ENCODE measurements at places on chromosomes 7 and 10. TPM values are rescaled to one million over a fixed set of nuclear protein-coding genes. Genes with fewer than 3 reads are reported as not detected.

DNA sequence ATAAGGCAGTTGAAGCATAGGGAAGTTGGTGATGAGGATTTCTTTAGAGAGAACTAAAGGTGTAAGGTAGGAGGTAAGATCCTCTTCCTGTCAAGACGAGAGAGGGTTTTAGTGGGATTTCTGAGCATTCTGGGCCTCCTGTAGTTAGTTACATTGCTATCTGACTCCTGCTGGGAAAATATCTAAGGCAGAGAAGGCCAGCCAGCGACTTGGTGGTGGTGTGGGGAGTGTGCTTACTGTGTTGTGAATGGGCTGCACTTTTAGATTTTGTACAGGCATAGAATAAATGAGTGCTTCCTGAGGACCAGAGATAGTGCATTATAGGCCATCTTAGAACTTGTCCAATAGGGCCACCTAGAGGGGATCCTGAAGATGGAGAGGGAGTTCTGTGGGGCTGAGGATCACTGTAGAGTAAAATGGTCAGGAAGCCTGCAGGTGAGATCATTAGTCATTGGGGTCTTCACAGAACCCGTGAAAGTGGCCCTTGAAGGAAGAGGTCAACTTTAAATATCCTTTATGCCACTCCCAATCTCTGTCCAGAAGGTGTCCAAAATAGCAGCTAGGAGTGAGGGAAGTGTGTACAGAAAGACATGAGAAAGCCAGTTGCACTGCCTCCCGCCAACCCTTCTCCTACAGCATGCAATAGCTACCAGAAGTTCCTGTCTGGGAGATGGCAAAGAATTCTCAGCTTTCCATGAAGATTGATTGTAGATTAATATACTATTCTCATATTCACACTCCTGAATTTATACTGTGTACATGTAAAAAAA is 266.6 kb downstream of the POLR1F start:
- DNase-seq, result no peak

The NUTM2E gene
- polyA plus RNA-seq, result 0.09 TPM

DNA sequence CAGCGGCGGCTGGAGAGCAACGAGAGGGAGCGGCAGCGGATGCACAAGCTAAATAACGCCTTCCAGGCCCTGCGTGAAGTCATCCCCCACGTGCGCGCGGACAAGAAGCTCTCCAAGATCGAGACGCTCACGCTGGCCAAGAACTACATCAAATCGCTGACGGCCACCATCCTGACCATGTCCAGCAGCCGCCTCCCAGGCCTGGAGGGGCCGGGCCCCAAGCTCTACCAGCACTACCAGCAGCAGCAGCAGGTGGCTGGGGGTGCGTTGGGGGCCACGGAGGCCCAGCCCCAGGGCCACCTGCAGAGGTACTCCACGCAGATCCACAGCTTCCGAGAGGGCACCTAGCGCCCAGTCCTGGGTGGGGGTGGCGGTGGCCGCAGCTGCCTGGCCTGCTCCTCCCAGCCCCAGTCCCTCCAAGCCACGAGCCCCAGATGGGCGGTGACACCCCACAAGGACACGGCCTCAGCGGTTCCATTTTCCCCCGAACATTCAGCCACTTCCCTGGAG is 1.3 kb downstream of the BHLHA15 start:
- DNase-seq, result no peak

The GLI3 gene
- polyA plus RNA-seq, result 5.4 TPM

The FAM24B gene
- 4.1 TPM for polyA plus RNA-seq

DNA sequence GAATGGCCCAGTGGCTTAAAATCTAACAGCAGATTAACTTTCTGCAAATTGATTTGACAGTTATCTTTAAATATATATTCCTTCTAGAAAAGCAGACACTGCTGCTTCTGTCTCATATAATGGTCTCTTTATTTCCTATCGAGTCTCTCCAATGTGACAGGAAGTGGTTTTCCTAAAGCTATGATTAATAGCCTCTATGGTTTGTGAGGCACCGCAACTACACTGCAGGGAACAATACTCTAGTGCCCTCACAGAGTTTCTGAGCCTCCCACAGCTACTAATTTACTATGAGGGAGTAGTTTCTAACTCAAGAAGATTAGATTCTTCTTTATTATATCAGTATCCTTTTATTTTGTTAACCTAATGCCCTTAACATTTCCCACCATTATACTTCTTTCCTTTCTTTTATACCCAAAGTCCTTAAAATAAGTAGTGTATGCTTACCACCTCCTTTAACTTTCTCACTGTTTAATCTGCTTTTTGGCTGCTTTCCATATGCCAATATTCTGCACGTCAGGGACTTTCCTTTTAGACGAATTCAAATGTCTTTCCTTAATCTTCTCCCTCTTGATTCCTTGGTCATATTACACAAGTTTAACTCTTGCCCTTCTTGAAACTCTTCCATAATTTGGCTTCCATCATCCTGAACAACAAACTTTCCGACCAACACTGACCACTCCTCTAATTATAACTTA is 23.8 kb upstream of the AHR start:
- no peak for DNase-seq

GRCh38 chr10:52965509-52965908 is 192.9 kb upstream of the MBL2 start:
- peak; percentile 57 for DNase-seq

The PAX4 gene
- 2.8 TPM for polyA plus RNA-seq

The PTPRE gene
- polyA plus RNA-seq, result 21.6 TPM

GRCh38 chr10:70096705-70097420 is 35.8 kb downstream of the AIFM2 start:
- DNase-seq, result no peak

The LFNG gene
- 27.3 TPM for polyA plus RNA-seq

The FZD1 gene
- 13.2 TPM for polyA plus RNA-seq

- DNase-seq, result peak; percentile 45
These were observed 45.2 kb upstream of the BHLHA15 start for GRCh38 chr7:98165827-98166667.

GRCh38 chr7:100346921-100347320 is 11.0 kb upstream of the PILRB start:
- DNase-seq, result no peak

- no peak for DNase-seq
These were observed 99.9 kb upstream of the JAZF1 start for GRCh38 chr7:28280516-28280915.

The GHRHR gene
- polyA plus RNA-seq, result not detected

The UTF1 gene
- not detected for polyA plus RNA-seq

GRCh38 chr10:6208799-6209235 is 6.1 kb downstream of the PFKFB3 start:
- no peak for DNase-seq

DNA sequence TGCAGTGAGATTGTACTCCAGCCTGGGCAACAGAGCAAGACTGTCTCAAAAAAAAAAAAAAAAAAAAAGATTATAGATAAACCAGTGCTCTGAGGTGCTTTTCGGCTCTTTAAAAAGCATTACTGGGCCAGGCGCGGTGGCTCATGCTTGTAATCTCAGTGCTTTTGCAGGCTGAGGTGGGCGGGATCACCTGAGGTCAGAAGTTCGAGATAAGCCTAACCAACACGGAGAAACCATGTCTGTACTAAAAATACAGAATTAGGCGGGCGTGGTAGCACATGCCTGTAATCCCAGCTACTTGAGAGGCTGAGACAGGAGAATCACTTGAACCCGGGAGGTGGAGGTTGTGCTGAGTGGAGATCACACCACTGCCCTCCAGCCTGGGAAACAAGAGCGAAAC is 6.6 kb upstream of the HNRNPF start:
- DNase-seq, result no peak

DNA sequence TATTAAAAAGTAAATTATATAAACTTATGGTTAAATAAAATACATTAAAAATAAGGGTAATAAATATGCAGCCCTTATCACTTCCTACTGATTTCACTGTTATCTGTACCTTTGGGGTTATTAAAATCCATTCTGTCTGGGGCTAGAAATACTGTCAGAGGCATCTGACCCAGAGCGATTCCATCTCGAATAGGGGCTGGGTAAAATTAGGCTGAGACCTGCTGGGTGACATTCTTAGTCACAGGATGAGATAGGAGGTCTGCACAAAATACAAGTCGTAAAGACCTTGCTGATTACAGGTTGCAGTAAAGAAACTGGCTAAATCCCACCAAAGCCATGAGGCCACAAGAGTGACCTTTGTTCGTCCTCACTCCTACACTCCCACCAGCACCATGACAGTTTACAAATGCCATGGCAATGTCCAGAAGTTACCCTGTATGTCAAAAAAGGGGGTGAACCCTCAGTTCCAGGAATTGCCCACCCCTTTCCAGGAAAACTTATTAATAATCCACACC is 77.6 kb downstream of the COBL start:
- DNase-seq, result no peak

- no peak for DNase-seq
These were observed 79.1 kb downstream of the XRCC2 start for GRCh38 chr7:152596824-152597223.

All from large intestine (tissue), 12 donors.